Hepatocyte (in vitro differentiated cells): ENCODE measurements at places on chromosomes 7 and 10. TPM values are rescaled to one million over a fixed set of nuclear protein-coding genes. Genes with fewer than 3 reads are reported as not detected.

- DNase-seq, result no peak
These were observed 41.3 kb downstream of the WNT2 start for GRCh38 chr7:117281562-117281961.

DNA sequence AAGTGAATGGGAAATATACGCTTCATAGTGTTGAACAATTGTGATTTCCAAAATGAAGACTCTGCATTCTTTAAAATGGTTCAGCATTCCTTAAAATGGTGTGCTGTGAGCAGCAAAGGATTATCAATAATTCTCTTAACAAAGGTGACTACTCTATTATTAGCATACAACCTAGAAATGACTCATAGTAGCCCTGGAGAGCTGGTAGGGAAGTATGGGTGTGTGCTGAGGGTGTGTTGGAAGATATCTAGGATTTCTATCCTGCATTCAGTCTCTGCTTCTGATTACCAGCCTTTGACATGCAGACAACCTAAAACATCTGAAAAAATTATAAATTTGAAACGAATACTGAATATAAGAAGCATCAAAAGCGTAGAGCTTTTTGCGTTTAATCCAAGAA lies 72.5 kb downstream of the SEMA3D start:
- peak; percentile 19 for DNase-seq

DNA sequence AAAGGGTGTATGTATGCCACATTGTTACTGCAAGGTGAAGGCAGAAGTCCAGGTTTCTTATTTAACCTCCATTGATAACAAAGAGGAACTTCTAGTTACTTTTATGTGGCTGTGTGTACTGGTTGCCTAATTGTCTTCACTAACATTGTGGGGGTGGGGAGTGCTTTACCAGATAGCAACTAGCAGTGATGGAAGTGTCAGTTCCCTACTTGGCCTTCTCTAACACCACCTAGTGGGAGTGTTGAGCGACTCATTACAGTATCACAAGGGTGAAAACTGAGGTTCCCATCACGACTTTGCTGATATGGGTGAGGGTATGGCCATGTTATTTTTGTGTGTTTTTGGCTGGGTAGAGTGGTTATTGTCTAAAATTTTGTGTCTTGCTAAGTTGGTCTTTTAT lies 274.4 kb downstream of the THSD7A start:
- peak; percentile 71 for DNase-seq

DNA sequence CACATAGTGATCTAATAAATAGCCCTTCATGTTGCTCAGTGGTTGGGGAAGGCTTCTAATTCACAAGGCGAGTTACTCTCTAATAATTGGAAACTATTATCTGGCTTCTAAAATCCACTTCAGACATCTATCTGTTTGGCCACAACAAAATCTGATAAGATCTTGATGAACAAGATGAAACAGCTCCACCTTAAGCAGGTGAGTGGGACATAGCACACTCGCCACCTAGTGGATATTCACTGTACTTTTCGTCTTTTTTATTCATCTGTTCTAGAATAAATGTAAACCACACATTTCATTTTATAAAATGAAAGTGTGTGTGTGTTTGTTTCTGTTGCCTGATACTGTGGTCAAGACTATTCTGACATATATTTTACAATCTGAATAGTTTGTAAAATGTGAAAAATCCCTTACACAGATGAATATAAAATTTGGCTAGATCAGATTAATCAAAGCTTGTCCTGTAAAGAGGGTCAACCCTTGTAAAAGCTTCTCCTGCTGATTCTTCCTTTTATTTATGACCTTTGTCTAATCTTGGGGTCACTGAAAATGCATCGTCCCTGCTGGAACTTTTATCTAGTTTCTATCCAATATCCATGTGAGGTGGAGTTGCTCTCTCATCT lies 26.5 kb upstream of the CNTNAP2 start:
- DNase-seq, result peak; percentile 50

DNA sequence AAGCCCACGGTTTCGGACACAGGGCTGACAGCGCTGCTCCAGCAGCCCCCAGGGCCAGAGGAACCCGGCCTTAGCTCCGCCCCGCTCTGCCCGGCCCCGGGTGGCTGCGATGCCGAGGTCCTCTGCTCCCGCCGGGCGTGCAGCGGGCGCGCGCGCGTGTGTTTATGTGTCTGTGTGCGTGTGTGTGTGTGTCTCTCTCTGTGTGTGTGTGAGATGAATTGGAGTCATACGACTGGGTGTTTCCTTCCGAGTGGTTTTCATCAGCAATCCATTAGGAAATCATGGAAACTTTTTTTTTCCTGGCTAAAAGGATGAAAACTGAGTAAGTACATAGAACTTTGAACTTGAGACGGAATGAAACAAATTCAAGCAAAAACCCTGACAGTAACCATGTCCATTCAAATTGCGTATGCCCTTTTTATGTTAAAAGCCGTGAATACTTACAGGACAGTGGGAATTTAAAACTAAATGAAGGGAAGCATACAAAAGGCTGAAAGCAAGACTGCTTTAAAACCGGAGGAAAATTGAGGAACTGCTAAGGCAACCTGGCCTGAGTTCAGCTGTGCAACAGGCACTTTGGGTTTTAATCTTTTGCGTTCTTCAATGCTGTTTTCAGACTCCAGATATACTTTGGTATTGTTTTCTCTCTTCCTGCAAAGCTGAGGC lies at the start of gene CPED1:
Gene CPED1, plus strand, starts transcription at position 121 of the 666 bp plus-strand sequence. CDS start 911 bp downstream, outside the sequence.
- DNase-seq, result peak; percentile 84

DNA sequence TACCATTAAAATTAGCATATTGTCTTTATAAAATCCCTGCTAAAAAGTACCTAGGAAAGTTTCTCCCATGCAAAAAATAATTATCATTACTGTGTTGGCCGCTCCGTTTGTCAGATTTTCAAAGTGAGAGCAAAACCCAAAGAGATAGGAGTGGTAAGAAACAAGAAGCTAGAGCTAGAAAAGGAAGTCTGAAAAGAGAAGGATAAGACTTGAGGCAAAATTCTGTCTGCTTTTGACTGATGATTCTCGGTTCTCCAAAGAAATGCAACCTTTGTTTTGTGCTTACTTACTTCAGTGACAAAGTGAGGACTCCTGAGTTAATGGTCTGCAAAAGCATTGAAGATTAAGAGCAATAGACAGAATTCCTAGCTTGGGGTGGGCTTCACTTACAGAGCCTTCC lies 33.3 kb upstream of the CAPZA2 start:
- DNase-seq, result no peak

DNA sequence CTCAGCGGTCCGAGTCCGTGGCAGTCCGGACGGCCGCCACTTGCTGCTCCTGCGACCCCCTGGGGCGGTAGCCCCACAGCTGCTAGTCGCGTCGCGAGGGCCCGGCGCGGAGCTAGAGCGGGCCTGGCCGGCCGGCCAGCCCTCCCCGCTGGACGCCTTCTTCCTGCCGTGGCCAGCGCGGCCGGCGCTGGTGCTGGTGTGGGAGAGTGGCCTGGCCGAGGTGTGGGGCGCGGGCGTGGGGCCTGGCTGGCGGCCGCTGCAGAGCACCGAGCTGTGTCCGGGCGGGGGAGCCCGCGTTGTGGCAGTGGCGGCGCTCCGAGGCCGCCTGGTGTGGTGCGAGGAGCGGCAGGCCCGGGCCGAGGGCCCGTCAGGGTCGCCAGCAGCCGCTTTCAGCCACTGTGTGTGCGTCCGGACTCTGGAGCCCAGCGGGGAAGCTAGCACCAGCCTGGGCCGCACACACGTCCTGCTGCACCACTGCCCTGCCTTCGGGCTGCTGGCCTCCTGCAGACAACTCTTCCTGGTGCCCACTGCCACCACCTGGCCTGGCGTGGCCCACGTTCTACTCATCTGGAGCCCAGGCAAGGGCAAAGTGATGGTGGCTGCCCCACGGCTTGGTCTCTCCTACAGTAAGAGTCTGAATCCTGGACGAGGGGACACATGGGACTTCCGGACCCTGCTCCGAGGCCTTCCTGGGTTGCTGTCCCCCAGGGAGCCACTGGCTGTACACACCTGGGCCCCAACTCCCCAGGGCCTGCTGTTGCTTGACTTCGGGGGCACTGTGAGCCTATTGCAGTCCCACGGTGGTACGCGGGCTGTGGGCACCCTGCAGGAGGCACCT lies 631 bp downstream of the HPS6 start:
- peak; percentile 64 for DNase-seq

- DNase-seq, result no peak
These were observed 1052.3 kb upstream of the PHF14 start for GRCh38 chr7:9921326-9921725.

- DNase-seq, result no peak
These were observed 142.4 kb upstream of the PRR15 start for GRCh38 chr7:29421010-29421956.

GRCh38 chr7:8702807-8703206 lies 269.4 kb downstream of the NXPH1 start:
- DNase-seq, result no peak

- peak; percentile 89 for DNase-seq
These were observed 2.2 kb downstream of the TRIL start for GRCh38 chr7:28955718-28956607.

DNA sequence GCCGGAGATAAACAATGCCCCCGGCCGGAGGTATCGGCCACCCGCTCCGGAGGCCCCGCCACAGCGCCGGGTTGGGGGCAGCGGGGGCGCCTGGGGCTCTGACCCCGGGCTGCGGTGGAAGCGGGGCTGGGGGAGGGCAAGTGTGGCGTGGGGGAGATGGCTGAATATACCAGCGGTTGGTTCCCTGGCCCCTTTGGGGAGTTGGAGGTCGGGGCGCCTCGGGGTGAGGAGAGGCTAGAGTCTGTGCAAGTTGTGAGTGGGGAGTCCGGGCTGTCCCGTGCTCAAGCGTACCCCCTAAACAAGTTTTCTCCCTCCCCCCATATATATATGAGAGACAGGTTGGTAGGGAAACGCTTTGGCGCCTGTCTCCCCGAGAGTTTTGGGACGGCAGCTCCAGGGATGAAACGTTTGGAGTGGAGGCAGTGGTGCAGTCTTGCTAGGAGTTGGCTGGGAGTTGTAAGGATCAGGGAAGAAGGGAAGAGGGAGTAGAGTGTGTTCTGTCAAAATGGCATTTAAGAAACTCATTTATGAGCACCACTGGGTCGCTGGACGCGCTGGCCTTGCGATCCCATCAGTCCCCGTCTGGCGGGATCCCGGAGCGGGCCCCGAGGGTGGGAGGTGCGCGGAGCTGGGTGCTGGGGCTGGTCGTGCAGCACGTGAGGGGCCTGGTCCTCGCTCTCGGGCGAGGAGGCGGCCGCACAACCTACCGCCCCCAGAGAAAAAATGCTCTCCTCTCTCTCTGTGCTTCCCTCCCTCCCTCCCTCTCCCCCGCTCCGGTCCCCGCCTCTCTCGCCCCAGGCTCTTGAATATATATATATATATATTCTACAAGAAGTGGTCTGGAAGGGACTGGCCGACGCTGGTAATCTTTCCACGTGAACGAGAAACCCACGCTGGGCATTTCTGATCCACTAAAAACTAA lies 1.1 kb downstream of the TET1 start:
- DNase-seq, result peak; percentile 64

GRCh38 chr7:22723181-22723601 lies 3.8 kb upstream of the IL6 start:
- peak; percentile 34 for DNase-seq

GRCh38 chr10:112926906-112927688 lies 22.9 kb upstream of the TCF7L2 start:
- no peak for DNase-seq

DNA sequence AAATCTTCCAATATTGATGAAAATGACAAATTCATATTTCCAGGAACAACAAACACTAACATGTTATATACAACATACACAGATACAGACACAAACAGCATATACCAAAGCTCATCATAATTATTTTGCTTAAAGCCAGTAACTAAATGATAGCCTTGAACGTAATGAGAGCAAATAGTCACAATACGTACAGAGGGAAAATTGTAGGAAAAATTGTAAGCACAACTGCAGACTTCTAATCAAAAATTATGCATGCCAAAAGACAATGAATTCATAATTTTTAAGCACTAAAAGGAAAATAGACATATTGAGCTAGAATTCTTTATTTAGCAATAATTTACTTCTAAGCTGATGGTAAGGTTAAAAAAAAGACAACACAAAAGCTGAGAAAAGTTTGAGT lies 1466.9 kb upstream of the CELF2 start:
- DNase-seq, result no peak

DNA sequence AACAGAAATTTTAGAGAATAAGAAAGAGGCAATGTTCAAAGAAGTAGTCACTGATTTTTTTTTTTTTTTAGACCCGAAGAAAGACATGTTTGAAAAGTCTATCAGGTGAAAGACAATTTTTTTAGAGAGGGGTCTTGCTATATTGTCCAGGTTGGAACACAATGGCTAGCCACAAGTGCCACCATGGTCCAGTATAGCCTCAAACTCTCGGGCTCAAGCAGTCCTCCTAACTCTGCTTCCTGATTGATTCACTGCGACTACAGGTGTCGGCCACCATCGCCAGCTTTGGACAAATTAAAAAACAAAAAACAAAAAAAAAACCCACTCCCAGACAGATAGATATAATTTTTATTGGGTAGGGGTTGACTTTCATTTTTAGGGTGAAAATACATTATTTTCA lies 22.3 kb downstream of the FAM149B1 start:
- no peak for DNase-seq

GRCh38 chr10:122618461-122619165 lies 58.1 kb downstream of the DMBT1 start:
- no peak for DNase-seq

DNA sequence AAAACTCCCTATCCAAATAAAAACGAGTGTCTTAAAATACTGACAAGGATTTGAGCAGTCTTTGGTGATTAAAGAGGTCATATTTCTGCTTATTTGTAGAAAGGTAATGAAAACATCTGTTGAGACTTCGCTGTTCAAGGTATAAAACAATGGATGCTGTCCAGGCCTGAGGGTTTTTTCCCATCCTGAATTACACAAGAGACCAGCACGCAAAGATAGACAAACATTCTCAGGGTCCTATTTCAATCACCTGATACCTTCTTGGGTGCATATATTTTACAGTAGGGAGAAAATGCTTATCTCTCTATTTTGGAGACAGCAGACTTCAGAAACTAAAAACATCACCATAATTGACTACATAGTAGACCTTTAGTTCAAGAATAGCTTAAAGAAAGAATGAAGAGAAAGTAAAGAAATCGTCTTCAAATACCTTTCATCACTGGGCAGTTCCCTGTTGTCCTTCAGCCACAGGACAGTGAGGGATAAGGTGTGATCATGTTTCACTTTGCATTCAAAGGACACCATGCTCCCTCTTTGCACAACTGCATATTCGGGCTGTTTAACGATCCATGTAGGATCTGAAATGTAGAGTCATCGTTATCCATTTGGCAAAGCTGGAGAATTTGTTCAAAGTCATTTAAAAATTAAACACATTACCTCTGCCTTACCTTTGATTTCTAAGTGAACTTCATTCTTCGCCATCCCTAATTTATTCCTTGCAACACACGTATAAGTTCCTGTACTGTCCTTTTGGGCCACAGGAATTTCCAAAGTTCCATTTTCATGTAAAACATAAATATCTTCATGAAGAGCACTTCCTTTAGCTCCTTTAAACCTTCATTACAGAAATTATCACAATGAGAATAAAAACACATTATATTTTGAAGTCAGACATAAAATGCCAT lies 63.7 kb upstream of the LAMB4 start:
- DNase-seq, result no peak

Gene MEST
- polyA plus RNA-seq, result 643 and 685 TPM in 2 replicates

Gene VWDE
- polyA plus RNA-seq, result 0.13 TPM in 1 of 2 replicates, not detected in the other

Gene CAV1
- 43.3 and 60.2 TPM in 2 replicates for polyA plus RNA-seq

Gene RET
- not detected in 2 replicates for polyA plus RNA-seq

Gene PRLHR
- not detected in 2 replicates for polyA plus RNA-seq

Gene SPDYE2B
- polyA plus RNA-seq, result not detected in 2 replicates

Gene FRMD4A
- polyA plus RNA-seq, result 5.4 and 9.9 TPM in 2 replicates

Gene TAS2R41
- polyA plus RNA-seq, result not detected in 2 replicates

Gene TSPAN12
- polyA plus RNA-seq, result 16.8 and 20.8 TPM in 2 replicates
